ENCODE measurements at places on chromosomes 7 and 10. TPM values are rescaled to one million over a fixed set of nuclear protein-coding genes. Genes with fewer than 3 reads are reported as not detected.
A peak's percentile ranks its signal among the peaks of the same experiment; 100 is the strongest.

MLXIPL gene
- not detected for total RNA-seq

NPY4R2 gene
- not detected for total RNA-seq

ZNF777 gene
- total RNA-seq = 16.5 TPM

CYP2E1 gene
- 14.5 TPM for total RNA-seq

WNT8B gene
- not detected for total RNA-seq

DHTKD1 gene
- 10.3 TPM for total RNA-seq

PNLIP gene
- not detected for total RNA-seq

FAM171A1 gene
- 8.0 TPM for total RNA-seq

HOXA3 gene
- not detected for total RNA-seq

EFCAB10 gene
- 1.5 TPM for total RNA-seq

RASA4B gene
- total RNA-seq = 23.7 TPM

DNA sequence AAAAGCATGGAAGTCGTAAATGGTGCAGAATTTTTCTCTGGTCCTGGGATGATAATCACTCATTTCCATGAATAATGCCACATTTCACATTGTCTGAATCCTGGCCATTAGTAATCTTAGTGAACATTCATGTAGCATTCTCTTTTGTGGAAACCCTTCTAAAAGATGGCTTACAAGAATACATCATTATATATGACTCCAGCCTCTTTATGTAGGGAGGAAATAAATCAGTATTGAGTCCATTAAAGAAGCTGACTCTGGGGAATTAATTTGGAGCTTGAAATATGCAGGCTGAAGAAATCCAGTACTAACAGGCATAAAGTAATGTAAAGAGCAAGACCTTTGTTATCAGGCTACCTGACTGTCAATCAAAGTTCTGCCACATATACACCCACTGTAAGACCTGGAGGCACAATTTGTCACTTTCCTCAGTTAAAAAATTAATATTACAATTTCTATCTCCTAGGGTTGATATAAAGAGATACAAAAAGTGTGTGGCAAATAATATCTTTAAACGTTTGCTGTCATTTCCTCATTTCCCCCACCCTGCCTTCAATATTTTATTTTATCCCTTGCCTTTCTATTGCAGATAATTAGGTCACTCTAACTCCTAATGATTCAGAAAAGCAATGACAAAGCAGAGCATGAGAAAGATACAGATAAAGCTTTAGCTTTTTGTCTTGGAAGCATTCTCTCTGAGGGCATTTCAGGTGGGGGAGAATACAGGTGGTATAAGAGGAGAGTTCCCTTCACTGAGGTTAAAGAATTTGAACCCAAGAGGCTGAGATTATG lies 1122.0 kb upstream of the GHITM start:
- DNase-seq = no peak
- no peak overlapping the region for H3K4me3 ChIP-seq
- no peak overlapping the region for H3K27ac ChIP-seq
- H3K27me3 ChIP-seq = no peaks in the 10 kb centered on the region
- no peaks in the 10 kb centered on the region for H3K36me3 ChIP-seq

GRCh38 chr7:106345421-106346166 lies 60.8 kb upstream of the NAMPT start:
- peaks cover 16% of the 10 kb centered on the region for H3K4me1 ChIP-seq
- peak overlapping the region; percentile 13 for H3K4me3 ChIP-seq
- H3K27me3 ChIP-seq = no peaks in the 10 kb centered on the region
- H3K36me3 ChIP-seq = peaks cover 6% of the 10 kb centered on the region

DNA sequence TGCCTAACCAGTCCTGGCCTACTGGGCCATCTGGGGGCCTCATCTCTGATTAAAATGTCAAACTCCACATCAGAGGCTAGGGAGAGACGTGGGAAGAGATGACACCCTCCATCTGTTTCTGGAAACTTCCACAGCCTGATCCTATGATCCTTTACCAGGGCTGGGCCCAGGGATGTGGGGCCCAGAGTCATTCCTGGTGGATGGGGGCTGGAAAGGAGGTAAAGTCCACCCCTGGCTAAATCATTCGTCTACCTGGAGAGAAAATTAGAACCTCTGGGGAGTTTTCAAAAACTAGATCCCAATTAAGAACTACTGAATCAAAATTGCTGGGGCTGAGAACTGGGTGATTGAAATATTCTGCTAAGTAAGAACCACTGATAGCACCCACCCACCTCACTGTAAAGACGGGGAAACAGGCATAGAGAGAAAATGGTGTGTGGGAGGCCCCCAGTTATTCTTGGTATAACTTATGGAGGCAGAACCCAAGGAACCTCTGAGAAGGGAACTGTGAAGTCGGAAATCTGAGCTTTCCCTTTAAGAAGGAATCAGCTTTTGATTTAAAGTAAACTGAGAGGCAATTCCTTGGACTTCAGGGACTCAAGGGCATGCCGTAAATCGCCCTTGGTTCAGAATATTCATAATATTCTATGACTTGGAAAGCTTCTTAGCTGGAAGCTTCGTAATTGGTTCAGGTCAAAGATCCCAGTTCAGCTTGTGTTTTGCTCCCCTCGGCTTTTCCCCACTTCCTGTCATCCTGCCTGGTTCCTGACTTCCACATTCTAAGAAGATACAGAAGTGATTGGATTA lies 53.1 kb downstream of the PRKAG2 start:
- H3K36me3 ChIP-seq = peaks cover 4% of the 10 kb centered on the region
- H3K27me3 ChIP-seq = no peaks in the 10 kb centered on the region
- no peak overlapping the region for H3K4me3 ChIP-seq
- no peak for DNase-seq
- no peak overlapping the region for H3K27ac ChIP-seq

- H3K4me1 ChIP-seq = no peaks in the 10 kb centered on the region
- no peak for DNase-seq
- H3K27me3 ChIP-seq = peaks cover 20% of the 10 kb centered on the region
- H3K36me3 ChIP-seq = no peaks in the 10 kb centered on the region
Observed at GRCh38 chr7:111855161-111855841, 293.0 kb upstream of the IMMP2L start.

GRCh38 chr10:44065788-44066526 lies 318.9 kb downstream of the CXCL12 start:
- no peak overlapping the region for H3K27ac ChIP-seq
- DNase-seq = no peak
- H3K27me3 ChIP-seq = peaks cover 8% of the 10 kb centered on the region
- peaks cover 6% of the 10 kb centered on the region for H3K4me1 ChIP-seq
- H3K36me3 ChIP-seq = no peaks in the 10 kb centered on the region
- H3K4me3 ChIP-seq = no peak overlapping the region

GRCh38 chr7:50754241-50754640 lies 28.5 kb downstream of the GRB10 start:
- H3K4me3 ChIP-seq = no peak overlapping the region
- H3K27me3 ChIP-seq = no peaks in the 10 kb centered on the region
- H3K36me3 ChIP-seq = peaks cover 3% of the 10 kb centered on the region
- no peak overlapping the region for H3K27ac ChIP-seq
- H3K4me1 ChIP-seq = peaks cover 5% of the 10 kb centered on the region

DNA sequence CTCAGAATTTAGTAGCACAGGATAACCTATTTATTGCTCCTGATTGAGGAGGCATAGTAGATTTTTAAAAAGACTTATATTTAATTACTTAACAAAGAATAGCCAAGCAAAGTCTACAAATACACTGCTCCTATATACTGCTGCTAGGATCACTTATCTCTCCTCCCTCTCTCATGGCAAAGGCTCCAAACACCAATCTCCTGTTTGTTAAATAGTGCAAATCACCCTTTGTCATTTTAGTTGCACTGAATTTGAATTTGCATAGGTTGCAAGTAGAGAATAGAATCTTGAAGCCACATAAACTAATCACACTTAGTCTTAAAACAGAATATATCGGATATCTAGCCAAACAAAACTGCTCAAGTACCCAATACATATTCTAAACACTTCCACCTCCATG lies 219.1 kb upstream of the LRRN3 start:
- H3K27me3 ChIP-seq = no peaks in the 10 kb centered on the region
- H3K4me1 ChIP-seq = no peaks in the 10 kb centered on the region
- no peak overlapping the region for H3K4me3 ChIP-seq
- no peak for DNase-seq
- no peaks in the 10 kb centered on the region for H3K36me3 ChIP-seq
- no peak overlapping the region for H3K27ac ChIP-seq

DNA sequence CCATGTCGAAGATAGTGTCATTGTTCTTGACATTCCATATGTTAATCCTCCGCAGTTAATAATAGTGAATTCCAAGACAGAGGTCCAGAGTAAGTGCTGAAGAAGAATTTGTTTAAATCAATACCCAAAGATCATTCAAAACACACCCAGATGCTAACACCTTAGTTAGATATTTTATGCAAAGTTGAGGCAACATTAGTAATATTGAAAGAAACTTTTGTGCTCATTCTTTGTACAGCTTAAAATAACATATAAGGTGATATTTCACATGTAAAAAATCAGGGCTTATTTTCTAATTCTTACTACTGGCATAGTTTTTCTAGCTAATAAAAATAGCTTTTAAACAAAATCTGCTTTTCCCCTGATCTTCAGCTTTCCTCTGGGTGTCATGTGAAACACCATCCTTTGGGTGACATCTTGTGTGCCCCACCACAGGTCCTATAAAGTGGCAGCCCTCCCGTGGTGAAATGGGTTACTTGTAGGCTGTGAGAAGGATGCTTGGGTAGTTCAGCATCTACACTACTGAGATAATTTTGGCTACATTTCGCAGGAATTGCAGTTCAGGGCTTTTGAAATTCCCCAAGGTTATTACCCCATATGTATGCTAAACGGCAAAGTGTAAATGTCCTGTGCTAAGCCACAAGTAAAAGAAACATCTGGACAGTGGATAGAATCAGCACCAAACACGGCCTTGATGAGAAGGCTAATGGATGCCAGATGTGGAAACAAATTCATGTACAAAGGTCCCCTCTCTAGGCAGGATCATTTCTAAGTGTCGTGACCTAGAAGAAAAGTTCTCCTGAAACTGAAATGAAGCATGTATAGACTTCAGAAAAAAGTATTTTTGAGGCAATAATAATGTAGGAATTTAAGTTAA lies 105.4 kb downstream of the GRM3 start:
- no peaks in the 10 kb centered on the region for H3K27me3 ChIP-seq
- no peak overlapping the region for H3K27ac ChIP-seq
- no peaks in the 10 kb centered on the region for H3K4me1 ChIP-seq
- no peak overlapping the region for H3K4me3 ChIP-seq

DNA sequence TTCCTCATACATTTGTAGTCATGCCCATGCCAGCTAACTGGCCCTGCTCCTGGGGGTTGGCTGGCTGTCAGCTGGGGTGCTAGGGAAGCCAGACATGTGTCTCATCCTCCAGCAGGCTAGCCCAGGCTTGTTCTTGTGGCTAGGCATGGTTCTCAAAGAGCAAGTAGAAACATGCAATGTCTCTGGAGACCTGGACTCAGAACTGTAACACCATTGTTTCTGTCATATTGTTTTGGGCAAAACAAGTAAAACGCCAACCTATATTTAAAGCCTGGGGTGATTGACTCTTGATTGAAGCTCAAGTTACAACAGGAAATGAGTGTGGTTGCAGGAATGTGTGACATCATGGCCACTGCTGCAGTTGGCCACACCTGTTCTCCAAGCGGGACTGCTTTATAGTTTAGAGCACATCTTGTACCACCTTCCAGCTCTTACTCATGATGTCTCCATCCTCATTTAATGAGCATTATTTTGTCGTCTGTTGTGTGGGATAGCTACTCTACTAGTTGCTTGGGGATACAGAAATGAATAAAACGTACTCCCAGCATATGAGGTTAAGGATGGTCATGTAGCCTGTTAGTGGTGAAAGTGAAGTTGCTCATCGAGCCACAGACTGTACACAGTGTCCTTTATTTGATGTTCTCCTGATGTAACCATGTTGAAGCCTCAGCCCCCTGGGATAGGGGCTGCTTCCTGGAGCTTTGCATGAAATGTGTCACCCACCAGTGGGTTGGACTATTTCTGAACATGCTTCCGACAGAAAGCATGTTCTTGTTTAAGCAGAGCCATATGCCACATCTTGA lies 168.4 kb downstream of the SORCS3 start:
- DNase-seq = no peak
- no peak overlapping the region for H3K27ac ChIP-seq
- peaks cover 5% of the 10 kb centered on the region for H3K27me3 ChIP-seq
- no peaks in the 10 kb centered on the region for H3K4me1 ChIP-seq
